ENCODE measurements at places on chromosomes 7 and 10.

GRCh38 chr10:6333086-6333485, 130.4 kb downstream of the PFKFB3 start:
- no peak for DNase-seq

- DNase-seq: no peak
These were observed 374.6 kb downstream of the DNAJB6 start for GRCh38 chr7:157711353-157711888.

DNA sequence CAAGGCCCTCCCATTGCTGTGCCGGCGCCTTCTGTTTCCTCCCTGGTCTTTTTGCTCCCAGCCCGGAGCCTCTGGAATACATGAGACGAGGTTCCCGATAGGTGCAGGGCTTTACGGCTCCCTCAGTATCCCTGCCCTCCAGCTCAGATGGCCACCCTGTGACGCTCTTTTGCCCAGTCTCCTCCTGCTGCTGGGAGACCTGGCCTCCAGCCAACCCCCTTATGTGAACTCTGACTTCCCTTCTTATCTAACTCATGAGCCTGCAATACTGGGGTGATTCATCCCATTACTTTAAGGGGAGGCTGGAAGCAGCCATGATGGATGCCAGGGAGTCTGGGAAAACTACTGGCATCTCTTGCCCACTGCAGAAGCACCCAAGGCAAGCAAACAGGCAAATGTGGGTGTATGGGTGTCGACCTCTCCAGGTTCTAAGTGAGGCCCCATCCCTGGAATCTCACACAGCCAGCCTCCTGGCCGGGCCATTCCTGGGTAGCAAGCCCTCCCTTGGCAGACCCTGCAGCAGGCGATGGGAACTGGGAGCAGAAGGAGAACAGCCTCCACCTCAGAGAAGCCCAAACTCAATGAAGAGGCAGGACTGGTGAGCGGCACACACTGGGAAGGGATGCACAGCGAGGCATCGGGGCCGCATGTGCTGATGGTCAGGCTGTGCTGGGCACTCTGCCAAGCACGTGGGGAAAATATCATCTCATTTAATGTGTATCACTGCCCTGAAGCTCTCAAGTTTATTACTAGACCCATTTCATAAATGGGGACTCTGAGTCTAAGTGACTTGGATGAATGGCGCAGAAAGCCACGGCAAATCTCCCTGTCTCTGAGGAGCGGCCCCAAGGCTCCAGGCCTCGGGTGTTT, 97.5 kb downstream of the FAM53B start:
- DNase-seq: no peak

DNA sequence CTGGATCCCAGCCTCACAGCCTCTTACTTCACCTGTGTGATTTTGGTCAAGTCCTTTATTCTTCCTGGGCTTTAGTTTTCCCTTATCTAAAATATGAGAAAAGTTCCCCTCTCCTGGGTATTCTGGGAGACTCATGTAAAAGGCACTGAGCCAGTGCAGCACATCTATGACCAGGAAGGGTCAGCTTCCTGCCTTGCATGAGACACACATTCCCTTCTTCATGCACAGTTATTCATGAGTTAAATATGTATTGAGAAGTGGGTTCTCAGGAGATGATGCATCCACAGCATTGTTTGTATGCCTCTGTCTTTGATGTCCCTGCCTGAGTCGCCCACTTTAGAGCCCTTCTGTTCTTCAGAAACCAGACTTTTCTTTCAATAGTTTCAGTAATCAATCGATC, 33.3 kb downstream of the EGFR start:
- DNase-seq: no peak

DNA sequence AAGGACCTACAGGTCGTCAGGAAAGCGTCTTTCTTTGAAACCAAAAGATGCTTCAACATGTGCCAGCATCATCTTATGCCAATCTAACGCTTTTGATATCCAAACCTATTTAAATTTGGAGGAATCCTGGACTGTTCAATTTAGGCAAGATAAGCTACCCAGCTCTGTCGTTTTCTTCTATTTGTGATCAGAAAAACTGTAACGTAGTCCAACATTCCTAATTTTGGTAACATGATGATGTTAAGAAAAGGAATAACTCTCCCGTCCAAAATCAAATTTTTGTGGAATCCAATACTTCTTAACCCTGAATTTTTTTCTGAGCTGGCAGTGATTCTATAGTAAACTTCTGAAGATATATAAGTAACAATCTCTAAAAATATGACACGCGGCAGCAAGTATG, 93.3 kb upstream of the MKX start:
- DNase-seq: no peak

DNA sequence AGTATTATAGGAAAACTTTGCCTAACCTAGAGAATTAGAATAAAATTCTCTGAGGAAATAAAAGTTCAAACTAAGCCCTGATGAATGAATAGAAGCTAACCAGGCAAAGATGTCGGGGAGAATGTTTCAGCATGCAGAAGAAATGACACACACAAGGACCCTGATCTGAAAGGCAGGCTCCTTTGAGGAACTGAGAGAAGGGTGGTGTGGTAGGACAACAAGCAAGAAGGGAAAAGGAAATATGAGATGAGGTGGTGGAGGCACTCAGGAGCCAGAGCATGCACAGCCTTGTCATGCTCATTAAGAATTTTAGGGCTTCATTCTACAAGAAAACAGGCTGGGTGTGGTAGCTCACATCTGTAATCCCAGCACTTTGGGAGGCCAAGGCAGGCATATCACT, 90.6 kb downstream of the ARHGAP12 start:
- DNase-seq: no peak

DNA sequence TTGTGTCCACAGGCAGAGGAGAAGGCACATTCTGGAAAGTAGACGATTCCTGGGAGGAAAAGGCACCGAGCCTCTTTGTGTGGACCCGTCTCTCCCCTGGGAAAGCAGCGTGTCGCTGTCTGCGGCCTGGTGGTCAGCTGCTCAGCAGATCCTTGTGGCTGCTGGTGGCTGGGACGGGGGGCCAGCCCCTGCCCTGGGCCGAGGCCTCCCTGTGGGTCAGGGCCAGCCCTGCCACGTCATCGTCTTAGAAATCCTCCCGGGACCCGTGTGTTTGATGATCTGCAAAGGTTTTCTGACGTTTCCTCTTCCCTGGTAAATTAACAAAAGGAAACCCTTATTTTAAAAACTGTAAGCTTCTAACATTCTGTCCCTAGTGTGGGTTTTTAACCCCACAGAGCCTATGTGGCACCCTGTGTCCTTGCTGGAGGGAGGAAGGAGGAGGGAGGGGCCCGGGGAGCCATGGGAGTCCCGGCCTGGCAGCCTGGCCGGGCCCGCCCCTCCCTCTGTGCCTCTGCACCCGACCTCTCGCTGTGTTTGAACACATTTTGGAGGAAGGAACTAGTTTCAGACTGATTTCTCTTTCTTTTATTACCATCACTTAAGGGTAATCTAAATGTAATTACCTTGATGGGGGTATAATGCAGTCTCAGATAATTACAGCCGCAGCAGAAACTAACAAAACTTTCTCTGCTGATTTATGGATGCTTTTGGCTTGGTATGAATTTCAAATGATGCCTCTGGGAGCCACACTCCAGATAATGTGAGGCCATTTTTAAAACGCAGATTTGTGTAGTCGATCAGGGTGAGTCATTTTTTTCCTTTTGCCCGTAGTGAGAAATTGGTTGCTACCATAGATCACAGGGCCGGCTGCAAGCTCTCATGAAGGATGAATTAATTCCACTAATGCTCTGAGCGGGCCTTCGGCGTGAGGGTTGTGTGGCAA, 85.5 kb downstream of the NKX6-2 start:
- no peak for DNase-seq

- no peak for DNase-seq
These were observed 95.6 kb downstream of the OSBPL3 start for GRCh38 chr7:24884401-24884800.

GRCh38 chr10:96860631-96861277, 28.7 kb downstream of the LCOR start:
- no peak for DNase-seq

Measured in stimulated activated CD4-positive, alpha-beta T cell treated with anti-CD3 and anti-CD28 coated beads, Interleukin-12 subunit alpha, Interleukin-12 subunit beta, amount 100 ng/mL, for 4 hours (primary cell).